Caki2 (cell line): ENCODE measurements at places on chromosomes 7 and 10. TPM values are rescaled to one million over a fixed set of nuclear protein-coding genes. Genes with fewer than 3 reads are reported as not detected.

CTAGE4 gene
- total RNA-seq = 0.84 and 1.3 TPM in 2 replicates

C10orf105 gene
- total RNA-seq = not detected in 2 replicates

ADIRF gene
- total RNA-seq = not detected in 2 replicates

CALML5 gene
- not detected in 2 replicates for total RNA-seq

ASB10 gene
- total RNA-seq = not detected in 2 replicates

SPDYE2B gene
- total RNA-seq = not detected in 2 replicates

CALML3 gene
- total RNA-seq = not detected in 2 replicates

AKR1D1 gene
- total RNA-seq = not detected in 2 replicates

CPA1 gene
- not detected in 2 replicates for total RNA-seq

PLXDC2 gene
- total RNA-seq = 4.7 and 7.4 TPM in 2 replicates
